ENCODE measurements at places on chromosomes 16 and 17. TPM values are rescaled to one million over a fixed set of nuclear protein-coding genes. Genes with fewer than 3 reads are reported as not detected.

KRTAP17-1 gene
- not detected for total RNA-seq

NUBP2 gene
- total RNA-seq, result 45.9 TPM

CNGB1 gene
- total RNA-seq, result not detected

TSNAXIP1 gene
- total RNA-seq, result 0.81 TPM

EXOC3L1 gene
- not detected for total RNA-seq

TMEM92 gene
- total RNA-seq, result 0.07 TPM

ATP2A1 gene
- total RNA-seq, result 3.3 TPM

FOXJ1 gene
- total RNA-seq, result 0.29 TPM

TMC7 gene
- total RNA-seq, result not detected

GTF3C1 gene
- total RNA-seq, result 50.6 TPM

LPO gene
- not detected for total RNA-seq

NPIPA3 gene
- total RNA-seq, result 2.2 TPM

HEATR9 gene
- 0.24 TPM for total RNA-seq

SKA2 gene
- 83.9 TPM for total RNA-seq

IGSF6 gene
- 0.12 TPM for total RNA-seq

AKAP1 gene
- 24.5 TPM for total RNA-seq

GSDMA gene
- total RNA-seq, result 0.64 TPM

SP6 gene
- 0.10 TPM for total RNA-seq

TBC1D3C gene
- total RNA-seq, result not detected

CMTM2 gene
- total RNA-seq, result 0.36 TPM

LUC7L3 gene
- total RNA-seq, result 120 TPM

PIGL gene
- 31.6 TPM for total RNA-seq

KRT24 gene
- total RNA-seq, result not detected

HOXB4 gene
- total RNA-seq, result 2.3 TPM

CLDN7 gene
- 1.5 TPM for total RNA-seq

CSH1 gene
- total RNA-seq, result not detected

HOXB13 gene
- total RNA-seq, result not detected

KRT39 gene
- not detected for total RNA-seq

AKAP10 gene
- total RNA-seq, result 28.4 TPM

KCNAB3 gene
- total RNA-seq, result 5.3 TPM

ABHD15 gene
- 8.9 TPM for total RNA-seq

MEIOB gene
- total RNA-seq, result not detected
